ENCODE measurements at places on chromosomes 5 and 9.
A peak's percentile ranks its signal among the peaks of the same experiment; 100 is the strongest.

- peak; percentile 14 for DNase-seq
These were observed 122.2 kb downstream of the LHX2 start for GRCh38 chr9:124133727-124134126.

- DNase-seq, result no peak
These were observed 56.6 kb upstream of the IFNK start for GRCh38 chr9:27467486-27467885.

GRCh38 chr5:142944140-142944539, 174.0 kb downstream of the ARHGAP26 start:
- DNase-seq, result no peak

DNA sequence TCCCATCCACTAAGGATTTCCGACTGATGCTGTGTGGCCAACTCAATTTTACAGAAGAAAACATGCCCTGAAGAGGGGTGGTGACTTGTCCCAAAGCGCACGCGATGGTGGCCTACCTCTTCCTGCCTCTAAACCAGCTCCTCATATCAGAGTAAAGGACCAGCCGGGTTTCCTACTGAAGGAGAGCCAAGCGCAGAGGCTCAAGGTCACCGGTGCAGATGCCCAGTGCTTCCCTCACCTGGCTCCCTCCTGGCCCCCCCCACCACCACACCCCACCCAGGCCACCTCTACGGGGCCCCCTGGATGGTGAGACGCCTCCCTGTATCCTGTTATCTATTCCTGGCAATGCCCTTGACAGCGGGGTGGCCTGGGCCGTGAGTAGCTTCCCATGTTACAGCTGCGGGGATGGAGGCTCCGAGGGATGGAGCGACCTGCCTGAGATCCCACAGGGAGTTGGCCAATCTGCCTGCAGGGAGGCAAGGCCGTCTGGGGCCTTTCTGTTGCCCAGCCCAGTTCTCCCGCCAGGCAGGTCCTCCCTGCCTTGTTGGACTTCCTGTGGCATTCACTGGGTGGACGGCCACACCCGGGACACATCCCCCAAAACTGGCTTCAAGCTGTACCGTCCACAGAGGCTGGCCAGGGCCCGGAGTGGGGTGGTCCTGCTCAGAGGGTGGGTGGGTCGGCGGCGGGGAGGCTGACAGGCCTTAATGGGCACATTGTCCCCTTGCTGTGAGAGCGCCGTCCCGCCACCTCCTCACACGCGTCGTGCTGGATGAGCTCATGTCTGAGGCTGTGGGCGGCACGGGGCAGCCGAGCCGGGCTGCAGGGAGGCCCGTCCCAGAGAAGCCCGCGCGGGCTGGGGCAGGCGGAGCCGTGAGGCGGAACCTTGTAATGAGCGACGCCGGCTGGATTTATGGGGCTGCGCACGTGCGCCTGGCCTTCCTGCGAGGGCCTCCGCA, 72.5 kb downstream of the MACROH2A1 start:
- no peak for DNase-seq

- DNase-seq, result no peak
These were observed 16.9 kb upstream of the FBP1 start for GRCh38 chr9:94656200-94656599.

DNA sequence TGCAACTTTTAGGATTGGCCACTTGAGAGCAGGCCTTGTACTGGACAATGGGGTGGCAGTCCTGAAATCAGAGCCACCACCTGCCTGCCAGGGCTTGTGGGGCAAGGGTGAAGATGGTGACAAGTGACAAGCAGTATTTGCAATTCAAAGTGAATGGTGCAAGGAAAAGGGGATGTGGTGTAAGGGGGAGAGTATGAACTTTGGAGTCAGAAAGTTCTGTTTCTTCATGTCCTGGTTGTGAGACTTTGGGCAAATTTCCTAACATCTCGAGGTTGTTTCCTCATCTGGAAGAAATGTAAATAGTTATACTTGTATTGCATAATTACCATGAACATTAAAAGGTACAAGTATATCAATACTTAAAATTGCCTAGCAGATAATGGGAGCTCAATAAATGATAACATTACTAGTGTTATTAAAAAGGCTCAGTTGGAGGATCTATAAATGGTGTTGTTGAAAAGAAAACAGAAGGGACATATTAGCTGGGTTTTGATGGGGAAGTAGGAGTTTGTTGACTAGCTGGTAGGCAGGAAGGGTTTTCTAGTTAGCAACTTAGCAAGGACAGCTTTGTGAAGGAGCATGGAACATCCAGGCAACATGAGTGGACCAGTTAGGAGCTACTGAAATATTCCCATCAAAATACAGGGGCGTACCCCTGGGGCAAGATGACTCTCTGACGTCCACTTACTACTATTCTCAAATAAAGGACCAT, 21.3 kb upstream of the MEGF9 start:
- no peak for DNase-seq

DNA sequence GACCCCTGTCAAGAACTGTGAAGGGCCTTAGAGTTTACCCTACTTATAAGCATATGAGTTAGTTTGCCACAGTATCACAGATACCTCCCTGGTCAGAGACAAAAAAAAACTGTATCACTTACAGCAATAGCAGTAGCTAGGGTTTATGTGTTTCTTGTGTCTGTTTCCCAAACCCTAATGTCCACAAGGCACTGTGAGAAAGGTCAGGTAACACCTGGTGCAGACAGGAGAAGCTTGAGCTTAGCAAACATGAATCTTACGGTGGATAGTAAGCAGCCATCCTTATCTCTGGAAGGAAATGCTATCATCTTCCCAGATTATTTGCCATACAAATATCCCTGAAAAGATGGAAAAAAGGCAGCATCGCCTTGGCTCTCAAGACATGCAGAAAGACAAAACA, 208.5 kb upstream of the KCNN2 start:
- no peak for DNase-seq

DNA sequence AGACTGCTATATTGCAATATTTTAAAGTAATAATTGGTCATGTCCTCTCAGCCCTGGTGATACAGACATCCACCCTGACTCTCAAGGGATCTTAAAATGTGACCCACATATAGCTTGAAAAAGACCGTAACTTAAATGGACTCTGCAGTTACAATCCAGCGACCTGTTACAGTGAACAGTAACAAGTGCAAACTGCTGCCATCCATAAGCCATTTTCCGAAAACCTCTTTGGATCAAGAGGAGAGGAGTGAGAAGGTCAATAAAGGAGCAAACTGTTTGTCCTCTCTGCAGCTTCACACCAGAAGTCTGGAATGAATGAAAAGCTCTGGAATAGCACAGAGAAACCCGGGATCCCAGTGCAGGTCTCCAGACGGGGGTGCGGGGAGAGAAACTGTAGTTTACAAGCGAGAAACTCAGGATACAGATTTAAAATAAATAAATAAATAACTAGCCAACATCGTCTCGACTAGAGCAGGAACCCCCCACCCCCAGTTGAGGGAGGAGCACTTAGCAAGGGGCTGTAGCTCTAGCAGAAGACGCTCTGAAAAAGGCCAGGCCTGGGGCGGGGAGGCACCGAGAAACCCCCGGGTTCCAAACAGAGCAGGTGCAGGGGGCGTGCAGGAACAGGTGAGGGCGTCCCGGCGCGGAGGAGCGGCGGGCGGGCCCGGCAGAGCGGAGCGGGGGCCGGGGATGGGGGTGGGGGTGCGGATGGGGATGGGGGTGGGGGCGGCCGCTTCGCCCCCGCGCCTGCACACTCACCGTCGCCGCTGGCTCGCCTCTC, 572 bp downstream of the ZDHHC21 start:
- DNase-seq, result no peak

DNA sequence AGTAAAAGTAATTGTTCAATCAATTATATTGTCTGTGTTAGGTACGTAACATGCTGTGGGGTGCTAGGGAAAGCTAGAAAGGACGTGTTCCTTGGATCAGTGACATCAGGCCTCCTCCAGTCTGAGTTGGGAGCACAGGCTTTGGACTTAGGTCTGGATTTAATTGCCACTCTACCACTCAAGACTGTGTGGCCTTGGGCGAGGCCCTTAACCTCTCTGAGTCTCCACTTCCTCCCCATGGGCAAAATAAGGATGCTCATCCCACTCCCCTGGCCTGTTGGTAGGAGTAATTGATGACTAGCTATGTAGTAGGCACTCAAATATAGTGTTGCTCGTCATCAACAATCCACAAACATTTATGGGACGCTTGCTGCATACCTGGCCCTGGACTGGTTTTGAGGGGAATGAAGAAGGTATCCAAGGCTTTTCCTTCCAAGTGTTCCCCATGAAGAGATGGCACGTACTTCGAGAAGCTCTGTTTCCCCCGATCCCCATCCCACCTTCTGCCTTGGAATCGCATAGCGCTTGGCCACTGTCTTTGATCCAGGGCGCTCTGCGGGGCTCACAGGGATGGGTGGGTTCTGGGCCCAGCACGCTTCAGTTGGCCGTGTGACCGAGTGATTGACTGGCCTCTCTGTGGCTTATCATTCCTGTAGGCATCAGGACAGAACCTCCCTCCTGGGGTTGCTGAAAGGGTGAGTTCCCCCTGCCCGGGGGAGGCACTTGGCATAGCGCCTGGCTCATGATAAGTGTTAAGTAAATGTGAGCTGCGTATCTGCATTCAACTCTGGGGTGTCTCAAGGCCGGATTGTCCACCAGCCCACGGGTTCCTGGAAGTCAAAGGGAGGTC, 8.1 kb downstream of the FGF18 start:
- no peak for DNase-seq

DNA sequence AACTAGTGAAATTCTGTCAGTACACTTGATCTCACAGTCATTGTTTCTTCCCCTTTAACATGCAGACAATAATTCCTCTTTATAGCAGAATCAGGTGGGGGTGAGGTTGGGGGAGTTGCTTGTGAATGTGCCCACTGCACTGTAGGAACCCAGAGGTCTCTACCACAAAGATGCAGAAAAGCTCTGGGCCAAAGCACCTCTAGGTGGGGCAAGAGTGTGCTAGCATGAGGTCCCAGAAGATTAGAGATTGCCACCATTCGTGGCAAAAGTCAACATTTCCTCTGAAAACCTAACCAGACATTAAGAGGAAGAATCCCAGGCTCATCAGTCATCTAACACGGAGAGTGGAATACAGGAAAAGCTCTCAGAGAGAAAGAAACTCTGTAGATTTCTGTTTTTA, 74.5 kb downstream of the PTCD2 start:
- DNase-seq, result no peak

DNA sequence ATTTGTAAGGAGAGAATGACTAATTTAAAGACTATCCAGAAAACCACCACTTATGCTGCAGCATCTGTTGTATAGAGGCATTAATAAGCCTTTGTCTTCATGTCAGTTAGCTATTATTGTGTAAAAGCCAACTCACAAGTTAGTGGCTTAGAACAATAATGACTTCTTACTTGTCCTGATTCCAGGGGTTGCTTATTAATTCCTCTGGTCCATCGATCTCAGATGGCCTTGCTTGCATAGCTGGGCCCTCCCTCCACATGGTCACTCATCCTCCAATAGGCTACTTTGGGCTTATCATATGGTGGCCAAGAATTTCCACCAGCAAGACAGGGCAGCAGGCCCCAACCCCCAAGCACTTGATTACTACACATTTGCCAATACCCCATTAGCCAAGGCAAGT, 44.5 kb upstream of the STK32A start:
- DNase-seq, result no peak

- DNase-seq, result no peak
These were observed 1.3 kb downstream of the ZNF131 start for GRCh38 chr5:43121913-43122484.

DNA sequence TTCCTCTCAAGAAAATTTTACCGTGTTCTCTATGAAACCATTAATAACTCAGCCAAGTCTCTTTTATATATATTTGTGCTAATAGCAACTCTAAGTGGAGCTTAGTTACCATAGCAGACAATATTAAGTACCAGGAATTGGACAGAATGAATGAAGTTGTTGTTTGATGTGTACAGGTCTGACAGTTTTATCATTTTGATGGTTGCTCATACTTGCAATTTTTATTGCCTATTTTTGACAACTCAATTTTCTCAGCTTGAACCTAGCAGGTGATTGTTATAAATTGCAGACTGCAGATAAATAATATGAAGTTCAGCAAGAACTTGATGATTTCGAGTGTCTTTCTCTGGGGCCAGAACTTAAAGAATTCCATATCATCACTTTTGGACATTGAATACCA, 163.2 kb downstream of the PLPPR1 start:
- DNase-seq, result no peak

GRCh38 chr5:15447209-15447608, 52.8 kb upstream of the FBXL7 start:
- DNase-seq, result no peak

- peak; percentile 81 for DNase-seq
These were observed 6.6 kb downstream of the NINJ1 start for GRCh38 chr9:93127395-93127911.

- no peak for DNase-seq
These were observed 88.5 kb downstream of the SNX24 start for GRCh38 chr5:122933956-122934355.

- DNase-seq, result no peak
These were observed 12.1 kb downstream of the PDCL start for GRCh38 chr9:122816163-122816867.

- no peak for DNase-seq
These were observed 245.9 kb downstream of the FSTL4 start for GRCh38 chr5:133366438-133366837.

- no peak for DNase-seq
These were observed 155.4 kb downstream of the DOCK8 start for GRCh38 chr9:370086-370485.

DNA sequence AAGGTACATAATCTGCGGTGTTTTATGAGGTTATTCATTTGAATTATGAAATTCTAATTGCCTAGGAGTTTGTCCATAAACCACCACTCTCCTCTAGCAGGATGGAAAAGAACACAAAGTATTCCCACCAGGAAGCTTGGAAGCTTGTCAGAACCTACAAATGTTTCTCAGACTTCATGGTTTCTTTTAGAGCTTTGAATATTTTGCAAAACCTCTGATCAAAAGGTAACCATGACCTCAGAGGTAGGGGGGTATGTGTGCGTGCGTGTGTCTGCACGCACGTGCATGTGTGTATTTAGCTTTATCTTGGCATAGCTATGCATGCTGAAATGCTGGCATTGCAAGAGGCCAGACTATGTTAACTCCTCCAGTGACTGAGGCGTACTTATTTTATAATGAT, 847.0 kb downstream of the TLE1 start:
- no peak for DNase-seq

DNA sequence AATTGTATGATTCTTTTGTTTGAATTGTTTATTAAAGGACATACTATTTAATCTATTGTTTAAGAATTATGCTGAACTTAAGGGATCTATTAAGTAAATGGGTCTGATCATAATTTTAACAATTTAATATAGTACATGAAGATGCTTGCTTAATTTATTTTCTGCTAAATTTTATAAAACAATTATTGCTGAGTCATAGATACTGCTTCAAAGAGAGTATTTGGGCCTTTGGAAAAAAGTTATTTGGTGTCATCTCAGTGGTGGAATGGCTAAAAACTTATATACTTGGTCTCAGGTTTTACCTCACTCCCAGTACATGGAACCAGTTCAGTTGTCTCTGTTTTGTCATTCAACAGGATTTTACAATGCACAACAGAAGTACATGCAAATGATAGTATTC, 145.3 kb downstream of the CDH9 start:
- DNase-seq, result no peak

Measured in hypothalamus (tissue), 51 donors.